ENCODE measurements at places on chromosomes 1 and 21.

GRCh38 chr1:97743129-97743528, 177.7 kb downstream of the DPYD start:
- no peak for DNase-seq

DNA sequence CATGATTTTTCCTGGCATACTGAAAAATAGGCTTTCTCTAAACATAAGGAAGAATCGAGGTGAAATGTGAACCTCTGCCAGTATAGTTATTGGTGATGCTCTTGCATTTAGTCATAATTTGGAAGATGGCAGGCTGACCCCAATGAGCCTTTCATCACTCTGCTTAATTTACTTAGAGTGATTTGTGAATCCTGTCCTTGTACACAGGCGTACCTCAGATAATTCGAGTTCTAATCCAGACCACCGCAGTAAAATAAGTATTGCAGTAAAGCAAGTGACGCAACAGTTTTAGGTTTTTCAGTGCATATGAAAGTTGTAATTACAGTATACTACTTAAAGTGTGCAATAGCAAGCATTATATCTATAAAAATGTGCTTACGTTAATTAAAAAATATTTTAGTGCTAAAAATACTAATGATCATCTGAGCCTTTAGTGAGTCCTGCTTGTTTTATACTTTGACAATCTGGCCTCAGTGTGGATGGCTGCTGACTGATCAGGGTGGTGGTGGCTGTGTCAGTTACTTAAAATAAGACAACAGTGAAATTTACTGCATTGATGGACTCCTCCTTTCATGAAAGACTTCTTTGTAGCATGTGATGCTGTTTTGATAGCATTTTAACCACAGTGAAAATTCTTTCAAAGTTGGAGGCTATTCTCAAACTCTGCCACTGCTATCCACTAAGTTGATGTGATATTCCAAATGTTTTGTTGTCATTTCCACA, 1.7 kb downstream of the PKNOX1 start:
- DNase-seq = no peak

DNA sequence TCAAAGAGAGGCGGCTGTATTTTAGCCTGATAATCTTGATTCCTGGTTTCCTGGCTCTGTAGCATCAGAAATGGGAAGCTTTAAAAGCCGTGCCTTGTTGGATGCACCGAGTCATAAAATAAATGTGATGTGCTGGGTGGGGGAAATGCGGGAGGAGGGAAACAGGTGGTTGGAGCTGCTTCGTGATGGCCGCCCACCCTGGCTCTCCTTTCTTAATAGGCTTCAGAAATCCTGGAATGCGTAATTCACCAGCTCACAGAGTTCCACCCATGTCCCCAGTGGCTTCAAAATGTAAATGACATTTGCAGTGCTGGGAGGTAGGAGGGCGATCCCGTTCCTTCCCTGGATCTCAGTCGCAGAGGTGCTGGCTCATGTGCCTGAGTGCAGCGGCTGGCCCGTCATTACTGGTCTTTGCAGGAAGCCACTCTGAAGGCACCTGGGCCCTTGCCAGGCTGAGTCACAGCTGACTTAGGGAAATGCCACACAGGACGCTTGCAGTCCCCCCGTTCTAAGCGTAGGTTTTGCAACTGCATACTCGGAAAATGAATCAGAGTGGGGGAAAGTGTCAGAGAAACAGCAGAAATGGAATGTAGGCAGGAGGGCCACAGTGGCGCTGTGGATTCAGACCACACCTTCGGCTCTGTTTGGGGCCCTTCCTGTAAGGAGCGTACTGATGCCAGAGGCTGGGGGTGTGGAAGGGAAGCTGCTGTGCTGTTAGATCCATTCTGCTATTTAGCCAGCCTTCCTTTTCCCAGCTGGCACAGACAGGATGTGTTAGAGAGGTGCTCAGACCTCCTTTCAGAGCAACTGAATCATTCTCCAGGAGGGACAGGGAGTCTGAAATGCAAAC, 37.6 kb downstream of the GALNT2 start:
- peak; percentile 88 for DNase-seq

DNA sequence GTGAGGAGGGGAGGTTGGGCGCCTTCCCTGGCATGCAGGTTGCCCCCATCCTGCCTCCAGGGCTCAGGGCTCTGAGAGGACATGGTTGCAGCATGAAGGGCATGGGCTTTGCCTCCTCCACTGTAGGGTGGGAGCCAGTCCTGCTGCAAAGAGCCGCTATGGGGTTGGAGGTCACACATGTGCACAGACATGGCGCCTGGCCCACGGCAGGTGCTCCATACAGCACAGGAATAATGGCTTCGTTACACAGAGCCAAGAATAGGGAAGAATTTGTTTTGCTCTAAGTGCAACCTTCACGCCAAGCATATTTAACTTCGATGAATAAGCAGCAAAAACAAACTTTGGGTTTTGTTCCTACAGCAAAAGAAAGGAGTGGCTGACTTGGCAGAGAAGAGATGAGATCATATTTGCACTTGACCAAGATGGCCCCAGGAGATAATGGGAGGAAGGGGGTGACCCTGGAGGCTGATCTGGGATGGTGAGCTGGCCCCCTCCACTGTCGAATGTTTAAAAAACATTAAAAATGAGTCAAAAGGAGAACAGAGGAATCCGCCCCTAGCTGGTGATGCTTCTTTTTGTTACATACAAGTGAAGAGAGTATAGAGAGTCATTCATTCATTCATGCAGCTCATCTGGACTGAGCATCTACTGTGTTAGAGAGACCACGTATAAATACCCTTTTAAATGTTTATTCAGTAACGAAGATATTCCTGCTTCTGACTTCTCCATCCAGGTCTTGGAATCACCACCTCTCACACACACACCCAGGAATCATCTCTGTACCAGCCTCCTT, 12.4 kb upstream of the C2CD2 start:
- DNase-seq = no peak

DNA sequence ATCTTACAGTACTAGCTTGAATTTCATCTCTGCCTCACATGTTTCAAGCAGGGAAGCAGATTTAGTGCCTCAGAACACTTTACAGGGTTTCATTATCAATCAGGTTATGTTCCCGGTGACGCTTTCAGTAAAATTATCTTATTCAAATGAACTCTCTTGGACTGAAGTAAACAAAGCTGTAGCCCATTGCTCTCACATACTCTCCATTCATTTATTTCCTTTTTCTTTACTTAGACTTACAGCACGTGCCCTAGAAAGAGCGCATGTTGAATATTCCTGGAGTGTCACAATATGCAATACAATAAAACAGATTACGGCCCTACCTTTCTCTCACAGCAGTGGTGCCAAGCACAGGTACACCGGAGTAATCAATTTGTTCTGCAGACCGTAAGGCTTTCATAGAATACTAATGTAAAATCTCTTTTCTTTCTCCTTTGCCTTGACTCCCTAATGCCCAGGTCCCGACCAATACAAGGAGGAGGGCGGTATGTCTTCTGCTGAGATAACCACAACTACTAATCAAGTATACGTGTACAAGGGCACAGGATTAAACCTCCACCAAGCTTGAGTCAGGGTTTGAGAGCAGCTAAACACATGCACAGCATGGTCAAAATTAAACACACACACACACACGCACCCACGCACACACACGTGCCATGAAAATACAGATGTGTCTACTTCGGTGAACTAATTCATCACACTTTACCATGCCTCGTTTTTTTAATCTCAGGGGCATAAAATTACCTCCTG, 62.8 kb downstream of the NRIP1 start:
- DNase-seq = no peak

DNA sequence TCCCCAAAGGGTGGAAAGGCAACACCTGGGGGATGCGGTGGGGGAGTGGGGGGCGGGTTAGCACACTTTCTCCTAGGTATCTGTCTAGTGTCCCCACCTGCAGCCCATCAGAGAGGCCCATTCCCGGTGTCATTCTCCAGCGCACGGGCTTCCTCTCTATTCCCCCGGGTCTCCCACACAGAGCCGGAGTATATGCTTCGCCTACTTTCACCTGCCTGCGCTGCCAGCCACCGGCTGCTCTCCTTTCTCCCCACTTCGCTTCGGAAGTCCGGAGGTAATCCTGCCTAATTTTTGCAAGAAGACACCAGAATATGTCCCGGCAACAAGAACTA, 852 bp downstream of the RGS7 start:
- DNase-seq = peak; percentile 6

DNA sequence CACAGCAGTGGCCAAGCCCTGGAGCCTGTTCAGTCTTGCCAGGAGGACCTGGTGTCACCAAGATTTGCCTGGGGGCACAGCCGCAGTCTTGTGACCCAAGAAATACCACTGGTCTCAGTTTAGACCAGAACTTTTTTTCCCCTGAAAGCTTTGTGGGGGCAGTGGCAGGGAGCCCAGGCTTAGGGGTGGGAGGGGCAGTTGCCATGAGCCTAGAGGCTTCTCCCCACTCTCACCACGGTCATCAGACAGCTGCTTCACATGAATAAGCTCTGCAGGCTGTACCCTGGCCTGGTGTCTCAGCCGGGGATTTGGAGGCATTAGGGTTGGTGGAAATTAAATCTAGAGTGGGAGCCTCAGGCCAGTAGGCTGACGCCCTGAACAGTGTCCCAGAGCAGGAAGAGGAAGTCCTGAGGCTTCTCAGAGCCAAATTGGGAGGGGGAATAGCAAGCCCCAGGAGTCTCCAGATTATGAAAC, 73.7 kb downstream of the SLC16A1 start:
- DNase-seq = no peak

GRCh38 chr1:246198115-246198816, 308.8 kb downstream of the SMYD3 start:
- DNase-seq = no peak

GRCh38 chr1:14737561-14738094, 139.1 kb downstream of the KAZN start:
- peak; percentile 41 for DNase-seq

DNA sequence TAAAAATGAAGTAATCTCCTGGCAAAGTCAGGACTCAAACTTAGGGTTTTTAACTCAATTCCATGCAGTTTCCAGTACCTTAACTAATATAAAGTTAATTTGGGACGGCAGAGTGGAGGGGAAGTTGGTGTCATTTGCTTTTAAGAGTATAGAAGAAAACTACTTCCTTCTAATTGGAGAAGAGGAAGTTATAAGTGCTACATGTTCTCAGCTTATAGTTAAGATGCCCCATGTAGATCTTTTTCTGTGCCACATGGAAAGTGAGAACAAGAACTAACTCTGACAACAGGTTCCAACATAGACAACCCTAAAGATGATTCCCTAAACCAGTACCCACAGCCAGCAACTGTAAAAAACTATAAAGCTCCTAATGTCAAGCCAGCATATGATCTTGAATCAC, 11.5 kb downstream of the RRAGC start:
- DNase-seq = peak; percentile 19

GRCh38 chr21:30582870-30583269, 7.3 kb downstream of the KRTAP22-2 start:
- no peak for DNase-seq

DNA sequence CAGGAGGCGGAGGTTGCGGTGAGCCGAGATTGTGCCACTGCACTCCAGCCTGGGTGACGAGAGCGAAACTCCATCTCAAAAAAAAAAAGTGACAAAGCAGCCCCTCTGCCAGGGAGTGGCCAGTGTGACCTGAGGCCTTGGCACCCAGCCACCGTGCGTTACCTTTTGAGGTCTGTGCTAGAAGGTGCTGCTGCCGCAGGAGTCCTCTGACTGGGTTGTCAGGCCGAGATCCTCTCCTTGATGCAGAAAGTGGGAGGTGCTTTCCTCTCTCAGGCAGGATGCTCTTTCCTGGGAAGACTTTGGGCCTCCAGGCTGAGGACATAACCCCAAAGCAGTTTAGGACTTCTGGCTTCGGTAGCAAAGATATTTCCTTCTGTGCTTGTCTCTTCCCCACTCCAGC, 280.5 kb upstream of the VAMP3 start:
- no peak for DNase-seq

GRCh38 chr1:62196086-62196690, 1.5 kb downstream of the L1TD1 start:
- DNase-seq = no peak

DNA sequence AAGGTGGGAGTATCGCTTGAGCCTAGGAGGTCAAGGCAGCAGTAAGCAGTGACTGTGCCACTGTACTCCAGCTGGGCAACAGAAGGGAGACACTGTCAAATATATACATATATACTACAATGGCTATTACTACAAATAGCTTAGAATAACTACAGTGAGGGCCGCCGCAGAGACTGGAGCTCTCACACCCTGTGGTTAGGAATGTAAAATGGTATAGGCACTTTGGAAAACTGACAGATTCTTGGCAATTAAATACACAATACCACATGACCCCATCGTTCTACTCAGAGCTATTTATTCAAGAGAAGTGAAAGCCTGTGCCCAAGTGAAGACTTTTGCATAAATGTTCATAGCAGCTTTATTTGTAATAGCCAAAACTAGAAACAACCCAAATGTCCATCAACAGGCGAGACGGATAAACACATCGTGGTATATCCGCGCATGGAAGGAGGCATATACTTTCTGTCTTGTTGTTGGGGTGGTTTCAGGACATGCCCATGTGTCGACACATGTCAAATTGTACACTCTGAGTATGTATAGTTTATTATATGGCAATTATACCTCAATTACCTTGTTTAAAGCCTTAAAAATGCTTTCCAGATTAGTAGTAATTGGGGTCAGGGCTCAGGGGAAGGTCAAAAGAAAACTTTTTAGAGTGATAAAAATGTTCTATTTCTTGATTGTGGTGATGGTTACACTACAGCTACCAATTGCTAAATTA, 123.4 kb downstream of the RIPK4 start:
- no peak for DNase-seq

- DNase-seq = no peak
Measured at GRCh38 chr1:180155182-180155682, 563 bp downstream of the QSOX1 start.

DNA sequence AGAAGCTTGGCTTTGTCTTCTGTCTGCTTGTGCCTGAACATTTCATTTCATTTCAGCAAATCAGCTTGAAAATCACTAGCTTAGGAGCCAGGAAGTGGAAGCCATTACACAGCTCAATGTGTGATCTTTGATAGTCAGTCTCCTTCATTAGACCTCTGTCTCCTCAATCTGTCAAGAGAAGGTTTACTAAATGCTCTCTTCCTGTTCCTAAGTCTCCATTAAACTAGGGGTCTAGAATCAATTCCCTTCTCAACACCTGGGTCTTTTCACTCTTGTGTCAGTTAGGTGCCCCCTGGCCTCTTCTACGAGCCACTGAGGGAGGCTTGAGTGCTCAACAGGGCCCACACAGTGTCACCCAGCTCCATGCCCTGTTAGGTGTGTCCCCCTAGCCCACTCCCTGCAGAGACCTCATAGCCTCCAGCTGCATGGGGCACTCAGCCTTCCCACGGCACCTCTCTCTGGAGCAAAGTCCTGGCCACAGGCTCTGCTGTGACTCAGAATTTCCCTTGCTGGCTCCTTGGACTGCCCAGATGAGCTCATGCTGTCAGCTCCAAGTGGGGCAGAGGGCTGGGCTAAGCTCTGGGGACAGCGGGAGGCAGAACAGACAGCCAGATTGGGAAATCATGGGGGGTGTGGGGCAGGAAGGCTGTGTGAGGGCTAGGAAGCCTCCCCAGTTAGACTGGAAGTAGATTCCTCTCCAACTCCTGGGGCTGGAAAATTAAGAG, 115.7 kb upstream of the IPO9 start:
- peak; percentile 88 for DNase-seq

GRCh38 chr1:247043406-247043805, 35.2 kb downstream of the ZNF670 start:
- no peak for DNase-seq

- DNase-seq = no peak
Measured at GRCh38 chr1:245160288-245160687, 5.5 kb downstream of the KIF26B start.

GRCh38 chr1:37471345-37472231, 2.8 kb upstream of the ZC3H12A start:
- DNase-seq = peak; percentile 88

Measured in Ammon's horn (tissue), 1 donor.